ENCODE measurements at places on chromosomes 12 and 14. TPM values are rescaled to one million over a fixed set of nuclear protein-coding genes. Genes with fewer than 3 reads are reported as not detected.

DNA sequence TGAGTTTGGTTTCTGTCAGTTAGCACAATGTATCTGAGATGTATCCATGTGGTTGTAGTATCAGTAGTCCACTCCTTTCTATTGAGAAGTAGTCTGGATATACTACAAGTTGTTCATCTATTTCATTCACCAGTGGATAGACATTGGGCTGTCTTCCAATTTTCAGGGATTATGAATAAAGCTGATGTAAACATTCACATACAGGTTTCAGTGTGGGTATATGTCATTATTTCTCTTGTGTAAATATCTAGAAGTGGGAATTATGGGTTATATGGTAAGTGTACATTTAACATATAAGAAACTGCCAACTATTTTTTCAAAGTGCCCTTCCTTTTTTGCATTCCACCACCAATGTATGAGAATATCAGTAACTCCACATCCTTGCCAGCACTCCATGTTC, 35.9 kb downstream of the PHLDA1 start:
- H3K27me3 ChIP-seq: no peaks in the 10 kb centered on the region
- H3K27ac ChIP-seq: no peak overlapping the region
- H3K4me1 ChIP-seq: peaks cover 2% of the 10 kb centered on the region
- DNase-seq: no peak
- H3K36me3 ChIP-seq: no peaks in the 10 kb centered on the region

GRCh38 chr14:68722968-68723566, 69.8 kb downstream of the ZFP36L1 start:
- H3K36me3 ChIP-seq: no peaks in the 10 kb centered on the region
- no peaks in the 10 kb centered on the region for H3K4me1 ChIP-seq
- no peak for DNase-seq
- H3K4me3 ChIP-seq: no peak overlapping the region
- H3K27ac ChIP-seq: no peak overlapping the region

DNA sequence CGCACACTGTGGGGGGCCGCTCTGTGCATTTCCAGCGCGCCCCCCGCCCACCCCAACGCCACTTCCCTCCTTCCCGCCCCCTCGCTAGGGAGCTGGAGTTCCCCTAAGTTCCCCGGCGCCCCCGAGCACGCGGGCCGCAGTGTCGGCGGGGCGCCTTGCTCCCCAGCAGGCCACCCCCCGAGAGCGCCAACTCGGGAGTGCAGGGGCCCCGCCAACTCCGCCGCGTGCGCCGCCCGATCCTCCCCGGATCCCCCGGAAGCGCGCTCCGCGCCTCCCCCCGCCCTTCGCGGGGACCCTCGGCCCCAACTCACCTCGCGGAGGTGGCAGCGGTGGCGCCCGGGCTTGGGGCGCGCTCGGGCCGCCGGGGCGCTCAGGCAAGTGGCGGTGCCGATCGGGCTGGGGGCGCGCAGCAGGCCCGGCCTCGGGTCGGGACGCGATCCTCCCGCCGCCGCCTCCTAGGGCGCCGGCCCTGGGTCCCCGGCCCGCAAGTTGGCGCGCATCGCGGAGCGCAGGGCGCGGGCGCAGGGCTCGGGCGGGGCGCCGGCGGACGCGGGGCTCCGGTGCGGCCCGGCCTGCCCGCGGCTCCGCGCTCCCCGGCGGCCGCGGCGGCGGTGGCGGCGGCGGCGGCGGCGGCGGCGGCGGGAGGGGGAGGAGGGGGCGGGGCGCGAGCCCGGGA, at the start of gene NCOR2:
NCOR2 (minus strand) TSS at position 616 of the 676 bp plus-strand sequence. CDS start 72,361 bp downstream, outside the sequence.
- no peak for DNase-seq
- H3K27me3 ChIP-seq: no peaks in the 10 kb centered on the region
- H3K27ac ChIP-seq: peak within 1 kb of the TSS; percentile 36
- H3K36me3 ChIP-seq: no peaks in the 10 kb centered on the region
- peak within 1 kb of the TSS; percentile 83 for H3K4me3 ChIP-seq

GRCh38 chr14:100782516-100783320, 43.2 kb upstream of the MEG3 start:
- no peaks in the 10 kb centered on the region for H3K4me1 ChIP-seq
- H3K4me3 ChIP-seq: no peak overlapping the region
- no peak overlapping the region for H3K27ac ChIP-seq
- no peaks in the 10 kb centered on the region for H3K27me3 ChIP-seq
- peak; percentile 37 for DNase-seq

GRCh38 chr12:92927436-92928281, 1.4 kb downstream of the EEA1 start:
- H3K4me1 ChIP-seq: no peaks in the 10 kb centered on the region
- H3K36me3 ChIP-seq: no peaks in the 10 kb centered on the region
- H3K27me3 ChIP-seq: no peaks in the 10 kb centered on the region
- no peak for DNase-seq

GRCh38 chr12:50222275-50222783, 55.2 kb upstream of the CERS5 start:
- peaks cover 7% of the 10 kb centered on the region for H3K4me1 ChIP-seq
- peak overlapping the region; percentile 99 for H3K27ac ChIP-seq
- peak; percentile 61 for DNase-seq
- no peaks in the 10 kb centered on the region for H3K36me3 ChIP-seq

GRCh38 chr14:74660167-74660566, 48.1 kb upstream of the LTBP2 start:
- peak overlapping the region; percentile 72 for H3K27ac ChIP-seq
- H3K4me1 ChIP-seq: peaks cover 26% of the 10 kb centered on the region
- H3K4me3 ChIP-seq: no peak overlapping the region
- no peaks in the 10 kb centered on the region for H3K36me3 ChIP-seq
- H3K27me3 ChIP-seq: no peaks in the 10 kb centered on the region

DNA sequence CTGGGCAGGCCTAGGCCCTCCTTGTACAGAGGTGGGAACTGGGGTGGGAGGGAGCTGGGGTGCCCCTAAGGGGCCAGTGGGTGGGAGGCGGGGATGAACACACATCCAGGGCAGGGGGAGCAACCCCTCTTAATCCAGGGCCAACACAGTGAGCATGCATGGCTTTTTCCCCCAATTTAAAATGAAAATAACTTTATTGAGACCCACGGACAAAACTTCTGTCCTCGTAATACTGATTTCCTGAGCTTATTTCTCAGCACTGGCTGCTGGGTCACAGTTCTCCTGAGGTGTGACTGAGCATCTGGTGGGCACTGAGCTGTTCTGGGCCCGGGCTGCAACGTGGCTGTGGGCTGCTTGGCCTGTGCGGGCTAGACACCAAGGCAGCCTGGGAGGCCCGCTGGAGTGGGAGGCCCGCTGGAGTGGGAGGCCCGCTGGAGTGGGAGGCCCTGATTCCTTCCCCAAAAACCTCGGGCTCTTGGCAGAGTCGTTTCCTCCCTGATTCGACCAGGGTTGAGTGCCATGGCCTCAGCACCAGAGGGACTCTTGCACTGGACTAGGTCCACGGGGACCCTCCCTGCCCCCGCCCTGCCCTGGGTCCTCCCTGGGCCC, 24.9 kb upstream of the TRAF3 start:
- no peak overlapping the region for H3K27ac ChIP-seq
- no peak for DNase-seq
- no peaks in the 10 kb centered on the region for H3K27me3 ChIP-seq
- H3K36me3 ChIP-seq: no peaks in the 10 kb centered on the region

DNA sequence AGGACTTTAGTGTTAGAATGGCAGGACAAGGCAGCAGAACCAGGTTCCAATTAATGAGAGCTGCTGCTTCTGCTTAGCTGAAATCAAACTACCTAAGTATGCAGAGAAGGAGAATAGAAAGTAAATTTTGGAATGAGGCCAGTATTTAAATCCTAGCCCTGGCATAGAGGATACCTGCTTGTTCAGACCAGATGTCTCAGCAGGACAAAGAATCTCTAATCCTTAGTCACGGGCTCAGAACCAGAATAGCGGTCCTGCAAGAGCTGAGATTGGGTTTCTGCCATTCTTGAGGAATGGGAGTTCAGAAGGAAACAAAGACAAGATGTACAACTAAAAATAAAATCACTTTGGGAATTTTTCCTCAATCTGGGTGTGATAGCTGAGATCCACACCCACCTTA, 550.8 kb upstream of the TMEM132C start:
- H3K36me3 ChIP-seq: no peaks in the 10 kb centered on the region
- H3K27ac ChIP-seq: no peak overlapping the region

GRCh38 chr14:104665114-104665656, 24.2 kb upstream of the INF2 start:
- H3K36me3 ChIP-seq: no peaks in the 10 kb centered on the region
- H3K4me3 ChIP-seq: no peak overlapping the region
- H3K4me1 ChIP-seq: no peaks in the 10 kb centered on the region
- no peaks in the 10 kb centered on the region for H3K27me3 ChIP-seq
- no peak for DNase-seq

- H3K4me1 ChIP-seq: no peaks in the 10 kb centered on the region
- DNase-seq: no peak
- no peaks in the 10 kb centered on the region for H3K36me3 ChIP-seq
- no peak overlapping the region for H3K4me3 ChIP-seq
- no peak overlapping the region for H3K27ac ChIP-seq
Observed at GRCh38 chr14:76271041-76271755, 104.7 kb upstream of the ESRRB start.

GRCh38 chr14:68097727-68098126, 278.1 kb downstream of the RAD51B start:
- no peak overlapping the region for H3K27ac ChIP-seq
- DNase-seq: no peak
- H3K36me3 ChIP-seq: no peaks in the 10 kb centered on the region
- H3K27me3 ChIP-seq: no peaks in the 10 kb centered on the region

GRCh38 chr12:104216521-104216924, 944 bp downstream of the TXNRD1 start:
- DNase-seq: no peak
- H3K27ac ChIP-seq: peak overlapping the region; percentile 79
- no peaks in the 10 kb centered on the region for H3K4me1 ChIP-seq
- H3K4me3 ChIP-seq: no peak overlapping the region
- no peaks in the 10 kb centered on the region for H3K27me3 ChIP-seq
- no peaks in the 10 kb centered on the region for H3K36me3 ChIP-seq

DNA sequence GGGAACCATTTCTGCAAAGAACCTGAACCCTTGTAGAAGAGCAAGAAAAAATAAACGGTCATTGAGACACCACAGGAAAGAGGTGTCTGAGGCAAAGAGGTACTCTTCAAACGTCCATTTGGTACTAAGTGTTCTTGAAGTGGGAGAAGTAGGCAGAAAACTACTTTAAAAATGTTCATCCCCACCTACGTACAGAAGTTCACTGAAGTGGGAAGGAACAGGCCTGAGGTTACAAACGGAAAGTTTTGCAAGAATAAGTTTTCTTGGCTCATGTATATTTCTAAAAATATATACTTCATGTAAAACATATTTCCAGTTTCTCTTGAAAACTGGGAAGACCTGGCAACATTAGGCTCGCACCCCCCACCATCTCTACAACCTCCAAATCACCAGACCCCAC, 61.2 kb downstream of the STXBP6 start:
- no peak overlapping the region for H3K4me3 ChIP-seq
- H3K27me3 ChIP-seq: peaks cover 1% of the 10 kb centered on the region
- DNase-seq: no peak
- no peaks in the 10 kb centered on the region for H3K36me3 ChIP-seq
- H3K27ac ChIP-seq: no peak overlapping the region

DNA sequence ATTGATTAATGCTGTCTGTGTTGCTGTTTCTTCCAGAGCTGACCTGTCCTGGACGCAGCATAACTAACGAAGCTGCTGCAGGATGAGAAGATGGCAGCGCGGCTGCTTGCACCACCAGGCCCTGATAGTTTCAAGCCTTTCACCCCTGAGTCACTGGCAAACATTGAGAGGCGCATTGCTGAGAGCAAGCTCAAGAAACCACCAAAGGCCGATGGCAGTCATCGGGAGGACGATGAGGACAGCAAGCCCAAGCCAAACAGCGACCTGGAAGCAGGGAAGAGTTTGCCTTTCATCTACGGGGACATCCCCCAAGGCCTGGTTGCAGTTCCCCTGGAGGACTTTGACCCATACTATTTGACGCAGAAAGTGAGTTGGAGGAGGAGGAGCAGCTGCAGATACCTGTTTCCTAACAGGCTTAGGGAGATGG, 71.7 kb downstream of the SCN8A start:
- no peak overlapping the region for H3K4me3 ChIP-seq
- no peak for DNase-seq
- no peaks in the 10 kb centered on the region for H3K4me1 ChIP-seq
- H3K36me3 ChIP-seq: no peaks in the 10 kb centered on the region
- H3K27me3 ChIP-seq: no peaks in the 10 kb centered on the region

- H3K27me3 ChIP-seq: no peaks in the 10 kb centered on the region
- H3K4me1 ChIP-seq: no peaks in the 10 kb centered on the region
- peak; percentile 73 for DNase-seq
- no peak overlapping the region for H3K27ac ChIP-seq
- no peak overlapping the region for H3K4me3 ChIP-seq
Observed at GRCh38 chr14:98906123-98906995, 365.6 kb downstream of the BCL11B start.

Gene GAS2L3
- total RNA-seq: 5.8 TPM

Gene CPNE8
- 31.3 TPM for total RNA-seq

Gene ST8SIA1
- total RNA-seq: 3.6 TPM

Gene SPRYD4
- 2.1 TPM for total RNA-seq

Gene MANSC1
- total RNA-seq: 38.1 TPM

Gene CLEC6A
- not detected for total RNA-seq

Gene SPX
- not detected for total RNA-seq

Gene LBHD2
- total RNA-seq: not detected

All from aorta (tissue), 5 donors.